ENCODE measurements at places on chromosomes 1 and 21.

- no peak for DNase-seq
These were observed 138.1 kb upstream of the KIF26B start for GRCh38 chr1:245016700-245017099.

- DNase-seq = no peak
These were observed 63.8 kb downstream of the LMO4 start for GRCh38 chr1:87392248-87393192.

DNA sequence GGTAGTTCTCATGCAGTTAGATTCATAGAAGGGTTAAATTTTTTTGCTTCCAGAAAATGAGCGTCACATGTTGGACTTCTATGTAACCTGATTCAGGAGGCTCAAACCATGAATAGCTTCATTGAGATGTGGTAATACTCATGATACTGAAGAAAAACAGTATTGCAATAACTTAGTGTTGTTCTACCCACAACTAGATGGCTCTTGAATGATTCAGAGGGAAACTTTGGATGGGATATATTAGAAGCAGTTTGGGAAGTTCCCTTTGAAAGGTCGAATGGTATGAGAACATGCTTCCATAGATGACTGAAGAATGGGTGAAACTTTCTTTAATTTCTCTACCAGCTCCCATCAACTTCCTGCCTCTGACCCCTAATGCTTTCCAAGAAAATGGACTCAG, 211.7 kb upstream of the PTGFR start:
- DNase-seq = no peak

DNA sequence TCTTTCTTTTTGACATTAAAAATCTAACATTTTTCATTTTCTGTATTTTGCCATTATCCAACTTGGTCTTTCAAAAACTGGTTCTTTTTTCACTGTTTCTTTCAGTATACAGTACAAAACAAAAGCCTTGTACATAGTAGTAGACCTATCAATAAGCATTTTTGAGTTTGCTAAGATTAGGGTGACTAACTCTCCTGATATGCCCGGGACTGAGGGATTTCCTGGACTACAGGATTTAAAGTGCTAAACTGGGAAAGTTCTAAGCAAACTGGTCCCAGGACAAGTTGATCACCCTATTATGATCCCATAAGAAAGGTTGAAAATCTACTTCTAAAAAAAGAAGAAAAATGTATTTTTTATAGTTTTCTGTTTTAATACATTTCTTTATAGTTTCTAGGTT, 120.9 kb downstream of the USP25 start:
- no peak for DNase-seq

Measured in activated naive CD8-positive, alpha-beta T cell treated with anti-CD3 and anti-CD28 coated beads, Interleukin-2, amount 50 U/mL, for 16 hours (primary cell).